Natural killer cell treated with Interleukin-12 subunit alpha and Interleukin-12 subunit beta and Interleukin-15 and Interleukin-18, amount 100 ng/mL, for 72 hours (primary cell): ENCODE measurements at places on chromosomes 11 and 22. TPM values are rescaled to one million over a fixed set of nuclear protein-coding genes. Genes with fewer than 3 reads are reported as not detected.

Gene SLCO2B1
- 0.06 TPM for total RNA-seq

DNA sequence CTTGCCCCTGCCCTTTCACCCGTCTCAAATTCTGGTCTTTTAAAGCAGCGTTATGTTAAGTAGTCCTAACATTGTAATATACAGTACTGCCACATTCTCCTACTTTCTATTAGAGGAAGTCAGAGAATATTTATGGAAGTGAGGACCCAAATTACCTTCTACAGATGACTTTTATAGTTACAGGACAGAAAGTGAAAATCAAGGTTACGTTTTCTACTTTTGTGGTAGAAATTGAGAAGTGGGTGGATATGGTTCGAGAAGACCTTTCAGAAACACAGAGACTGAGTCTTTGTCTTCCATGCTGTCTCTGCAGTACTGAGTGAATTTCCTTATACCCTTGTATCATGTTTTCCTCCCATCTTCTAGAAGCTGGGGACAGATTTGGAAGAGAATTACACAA is 17.1 kb downstream of the SC5D start:
- no peak overlapping the region for H3K4me3 ChIP-seq
- H3K27ac ChIP-seq = no peak overlapping the region
- no peaks in the 10 kb centered on the region for H3K27me3 ChIP-seq
- no peak for DNase-seq

DNA sequence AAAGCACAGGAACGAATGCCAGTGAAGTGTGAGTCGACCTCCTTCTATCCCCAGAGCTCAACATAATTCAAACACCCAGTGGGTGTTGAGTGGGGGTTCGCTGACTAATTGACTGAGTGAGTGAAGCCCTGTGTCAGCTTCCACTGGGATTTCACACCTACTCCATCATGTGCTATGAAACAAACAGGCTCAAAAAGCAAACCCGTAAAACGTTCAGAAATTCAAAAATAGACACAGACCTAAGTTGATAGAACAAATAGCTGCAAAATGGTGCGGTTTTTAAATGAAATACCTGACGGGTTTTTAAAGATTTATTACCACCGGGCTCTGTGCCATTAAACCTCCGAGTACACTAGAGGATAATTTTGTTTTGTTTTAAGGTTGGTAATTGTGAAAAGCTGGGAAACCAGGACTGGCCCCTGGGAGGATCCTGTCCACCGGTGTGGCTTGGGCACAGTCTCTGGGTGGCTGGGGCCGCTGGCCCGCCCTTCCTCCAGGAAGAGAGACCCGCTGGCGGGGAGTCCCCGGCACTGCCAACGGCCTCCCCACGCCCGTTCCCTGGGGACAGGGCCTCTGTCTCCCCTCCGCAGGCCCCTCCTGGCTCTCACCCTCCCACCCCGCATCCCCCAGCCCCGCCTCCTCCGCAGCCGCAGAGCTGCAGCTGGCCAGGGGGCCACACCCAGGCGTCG is 13.6 kb downstream of the KCNJ5 start:
- peaks cover 46% of the 10 kb centered on the region for H3K27me3 ChIP-seq
- no peak for DNase-seq
- no peaks in the 10 kb centered on the region for H3K36me3 ChIP-seq
- H3K27ac ChIP-seq = no peak overlapping the region
- H3K4me1 ChIP-seq = peaks cover 14% of the 10 kb centered on the region

DNA sequence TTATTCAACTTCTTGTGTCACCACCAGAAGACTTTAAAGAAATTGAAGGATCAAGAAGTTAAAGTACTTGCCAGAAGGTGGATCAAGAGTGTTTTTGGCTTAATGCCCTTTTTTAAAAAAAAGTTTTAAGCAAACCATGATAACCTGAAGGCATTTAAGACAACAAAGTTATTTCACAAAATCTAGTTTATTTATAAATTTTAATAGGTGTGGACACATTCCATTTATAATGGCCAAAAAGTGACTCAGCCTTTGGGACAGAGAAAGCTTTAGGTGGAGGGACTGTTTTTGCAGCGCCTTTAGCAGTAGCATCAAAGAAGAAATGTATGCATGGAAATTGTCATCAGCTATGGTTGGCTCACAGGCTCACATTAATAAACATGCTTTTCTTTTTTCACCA is 17.9 kb downstream of the TCP11L1 start:
- H3K27me3 ChIP-seq = no peaks in the 10 kb centered on the region
- H3K36me3 ChIP-seq = peaks cover 14% of the 10 kb centered on the region
- H3K27ac ChIP-seq = no peak overlapping the region
- peaks cover 18% of the 10 kb centered on the region for H3K4me1 ChIP-seq

DNA sequence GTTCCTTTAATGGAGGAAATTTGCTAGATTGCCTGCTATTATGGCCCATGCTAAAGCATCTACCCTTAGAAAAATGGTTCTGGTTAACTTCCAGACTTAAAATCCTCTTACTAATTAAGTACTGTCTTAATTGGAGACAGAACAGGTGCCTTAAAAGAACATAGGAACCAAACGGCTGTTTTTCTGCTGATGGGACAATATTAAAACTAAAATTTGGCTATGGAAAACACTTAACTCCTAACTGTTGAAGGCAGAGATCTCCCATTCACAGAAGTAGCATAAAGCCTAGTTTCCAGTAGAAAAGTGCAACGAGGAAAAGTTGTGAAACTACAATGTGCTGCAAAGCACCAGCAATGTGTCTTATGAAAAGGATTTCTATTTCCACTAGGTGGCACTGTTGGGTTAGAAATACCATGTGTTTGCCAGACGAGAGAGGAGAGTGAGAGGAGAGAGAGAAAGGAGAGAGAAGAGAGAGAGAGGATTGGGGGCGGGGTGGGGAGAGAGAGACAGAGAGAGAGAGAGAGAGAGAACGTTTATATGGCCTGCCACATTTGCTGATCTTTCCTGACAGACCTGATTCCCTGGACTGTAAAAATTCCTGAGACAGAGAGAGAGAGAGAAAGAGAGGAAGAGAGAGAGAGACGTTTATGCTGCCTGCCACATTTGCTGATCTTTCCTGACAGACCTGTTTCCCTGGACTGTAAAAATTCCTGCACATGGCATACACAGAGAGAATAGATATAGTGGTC is 51.5 kb downstream of the FAM181B start:
- H3K36me3 ChIP-seq = no peaks in the 10 kb centered on the region
- no peak overlapping the region for H3K27ac ChIP-seq
- H3K27me3 ChIP-seq = peaks cover 20% of the 10 kb centered on the region
- H3K4me3 ChIP-seq = no peak overlapping the region
- peaks cover 4% of the 10 kb centered on the region for H3K4me1 ChIP-seq

- no peak overlapping the region for H3K27ac ChIP-seq
- H3K4me1 ChIP-seq = peaks cover 9% of the 10 kb centered on the region
- no peak overlapping the region for H3K4me3 ChIP-seq
- no peaks in the 10 kb centered on the region for H3K36me3 ChIP-seq
- no peaks in the 10 kb centered on the region for H3K27me3 ChIP-seq
These were observed 27.2 kb downstream of the IGSF9B start for GRCh38 chr11:133929401-133930052.

Gene APOL4
- total RNA-seq = 1.5 TPM
